ENCODE measurements at places on chromosomes 5 and 9.

DNA sequence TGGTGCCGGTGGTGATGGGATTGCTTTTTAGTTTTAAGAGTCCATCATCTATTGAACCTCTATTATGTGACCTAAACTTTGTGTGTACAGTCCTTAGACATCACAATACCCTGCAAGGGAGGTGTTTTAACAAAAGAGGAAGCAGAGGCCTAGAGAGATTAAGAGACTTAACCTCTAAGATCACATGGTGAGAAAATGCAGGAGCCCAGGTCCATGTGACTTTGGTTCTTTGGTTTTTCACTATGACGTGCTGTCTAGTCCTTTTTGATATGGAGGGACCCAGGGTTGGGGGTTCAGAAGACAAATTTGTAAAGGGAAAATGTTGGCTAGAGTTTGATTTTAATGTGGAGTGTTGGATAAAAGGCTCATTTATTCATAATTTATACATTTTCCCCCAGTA, 34.1 kb upstream of the TRMT10B start:
- DNase-seq = no peak

DNA sequence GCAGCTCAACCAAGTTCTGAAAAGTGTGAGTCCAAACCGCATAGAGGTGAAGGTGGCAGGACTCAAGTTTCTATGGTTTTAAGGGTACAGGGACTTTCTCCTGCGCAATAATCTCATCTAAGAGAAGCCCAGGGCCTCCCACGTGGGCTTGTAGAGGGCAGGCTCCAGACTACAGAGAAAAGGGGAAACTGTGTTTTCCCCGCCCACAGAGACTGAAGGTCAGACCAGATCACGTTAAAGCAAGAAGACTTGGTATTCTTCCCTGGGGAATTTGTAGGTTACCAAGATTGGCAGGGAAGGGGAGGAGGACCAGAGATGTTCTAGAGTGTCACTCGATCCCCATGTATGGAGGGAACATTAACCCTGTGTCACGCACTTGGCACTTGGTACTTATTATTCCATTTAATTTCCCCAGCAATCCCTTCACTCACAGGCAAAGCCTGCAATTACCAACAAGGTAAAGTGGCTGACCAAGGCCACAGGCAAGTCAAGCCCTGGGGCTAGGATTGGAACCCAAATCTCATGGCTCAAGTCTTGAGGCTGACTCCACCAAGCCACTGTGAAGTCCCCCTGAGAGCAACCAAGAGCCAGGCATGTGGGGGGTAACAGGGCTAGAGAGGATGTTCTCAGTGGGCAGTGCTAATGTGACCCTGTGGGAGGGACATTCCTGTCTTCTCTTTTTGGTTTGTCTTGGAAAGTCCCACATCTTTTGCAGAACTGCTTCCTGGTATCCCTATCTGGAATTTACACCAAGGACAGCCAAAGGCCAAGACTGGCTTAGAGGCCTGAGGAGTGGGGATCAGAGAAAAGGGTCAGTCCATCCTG, 18.3 kb upstream of the NEK6 start:
- no peak for DNase-seq

- DNase-seq = no peak
These were observed 437.9 kb downstream of the CSNK1G3 start for GRCh38 chr5:123949807-123950340.

DNA sequence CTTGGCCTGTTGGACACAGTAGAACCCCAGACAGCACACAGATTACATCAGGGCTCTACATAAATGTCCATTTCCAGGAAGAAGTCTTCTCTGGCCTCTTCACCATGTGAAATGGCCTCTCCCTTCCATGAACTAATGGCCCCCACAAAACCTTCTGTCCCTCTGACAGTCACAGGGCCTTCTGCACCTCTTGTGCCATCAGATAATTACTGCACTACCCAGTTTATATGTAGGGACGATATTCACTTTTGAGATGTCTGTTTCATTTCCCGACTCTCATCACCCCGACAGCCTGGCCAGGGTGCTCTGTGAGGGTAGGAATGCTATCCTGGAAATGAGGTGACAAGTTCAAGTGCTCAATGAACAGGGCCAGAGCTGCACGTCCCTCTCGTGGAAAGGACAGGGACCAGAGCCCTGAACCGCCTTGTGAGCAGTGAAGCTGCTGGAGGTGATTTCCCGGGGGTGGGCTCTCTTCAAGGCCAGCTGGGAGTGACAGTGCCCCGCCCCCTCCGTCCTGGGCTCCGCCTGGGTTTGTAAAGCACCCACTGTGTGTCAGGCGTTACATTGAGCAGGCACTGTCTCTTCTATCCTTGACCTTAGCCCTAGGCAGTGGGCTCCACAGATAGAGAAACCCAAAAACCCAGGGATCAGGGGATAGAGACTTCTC, 3.0 kb upstream of the FAM78A start:
- DNase-seq = no peak
